ENCODE measurements at places on chromosomes 2 and 18.

DNA sequence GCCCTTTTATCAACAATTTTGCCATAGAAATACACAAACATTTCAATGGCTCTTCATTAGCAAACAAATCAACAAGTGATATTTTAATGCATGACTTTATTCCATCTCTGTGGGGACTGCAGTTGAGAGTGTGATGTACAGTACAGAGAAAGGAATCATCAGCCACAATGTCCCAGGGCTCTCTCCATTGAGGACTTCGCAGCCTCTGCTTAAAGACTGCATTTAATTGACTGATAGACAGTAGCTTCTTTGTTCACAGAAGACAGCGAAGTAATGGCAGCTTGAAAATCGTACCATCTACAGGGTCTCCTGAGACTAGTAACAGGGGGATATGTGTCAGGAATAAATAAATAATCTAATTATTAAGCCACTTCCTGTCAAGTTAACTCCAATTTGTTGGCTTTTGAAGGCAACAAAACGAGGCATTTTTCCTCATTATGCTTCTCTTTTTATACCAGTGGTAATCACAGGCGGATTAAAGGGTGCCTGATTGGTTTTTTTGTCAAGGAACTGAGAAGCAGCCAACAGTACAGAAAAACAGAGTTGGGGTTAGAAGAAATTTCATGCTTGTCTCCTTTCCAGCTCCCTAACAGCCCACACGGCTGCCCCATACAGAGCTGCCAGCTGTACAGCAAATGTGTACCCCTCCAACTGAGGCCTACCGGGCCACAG, 164.3 kb downstream of the ZNF521 start:
- no peak for DNase-seq

- peak; percentile 78 for DNase-seq
These were observed at the start of gene CTNNA2 for GRCh38 chr2:79512442-79513401. TSS of gene CTNNA2 (plus strand) at chr2:79513051.

DNA sequence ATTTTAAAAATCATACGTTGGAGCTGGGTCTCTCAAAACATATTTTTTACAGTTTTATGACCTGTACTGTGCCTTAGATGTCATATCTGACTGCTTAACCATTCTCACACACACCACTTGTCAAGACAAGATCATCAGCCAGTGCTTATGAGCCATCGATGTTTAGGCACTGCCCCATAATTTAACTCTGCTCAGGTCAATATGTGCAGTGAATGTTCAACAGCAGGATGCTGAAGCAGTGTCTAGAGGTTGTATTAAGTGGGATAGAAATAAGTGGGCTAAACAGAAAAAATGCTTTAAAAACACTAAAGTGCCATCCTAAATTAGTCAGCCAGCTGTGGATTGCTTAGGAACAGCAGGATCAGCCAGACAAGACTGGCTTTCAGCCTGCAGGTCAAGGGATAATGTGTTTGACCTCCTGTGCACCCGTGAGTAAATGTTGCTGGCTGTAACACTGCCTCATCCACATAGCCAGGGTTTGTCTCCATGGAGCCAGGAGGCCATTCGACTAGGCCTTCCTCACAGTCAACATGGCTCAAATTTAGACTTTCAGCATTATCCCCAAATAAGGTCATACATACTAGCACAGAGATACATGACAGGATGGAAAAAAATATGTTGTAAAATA, 139.0 kb upstream of the NXPH2 start:
- no peak for DNase-seq

- no peak for DNase-seq
These were observed 98.6 kb downstream of the KCNS3 start for GRCh38 chr2:17976871-17977746.

GRCh38 chr2:101972621-101973434, 18.9 kb upstream of the IL1R2 start:
- DNase-seq, result no peak

- peak; percentile 60 for DNase-seq
These were observed 757.4 kb downstream of the SATB2 start for GRCh38 chr2:198700319-198700718.

GRCh38 chr18:22606563-22607283, 189.0 kb upstream of the CTAGE1 start:
- DNase-seq, result no peak

GRCh38 chr2:170284205-170284604, 106.3 kb downstream of the MYO3B start:
- DNase-seq, result no peak

DNA sequence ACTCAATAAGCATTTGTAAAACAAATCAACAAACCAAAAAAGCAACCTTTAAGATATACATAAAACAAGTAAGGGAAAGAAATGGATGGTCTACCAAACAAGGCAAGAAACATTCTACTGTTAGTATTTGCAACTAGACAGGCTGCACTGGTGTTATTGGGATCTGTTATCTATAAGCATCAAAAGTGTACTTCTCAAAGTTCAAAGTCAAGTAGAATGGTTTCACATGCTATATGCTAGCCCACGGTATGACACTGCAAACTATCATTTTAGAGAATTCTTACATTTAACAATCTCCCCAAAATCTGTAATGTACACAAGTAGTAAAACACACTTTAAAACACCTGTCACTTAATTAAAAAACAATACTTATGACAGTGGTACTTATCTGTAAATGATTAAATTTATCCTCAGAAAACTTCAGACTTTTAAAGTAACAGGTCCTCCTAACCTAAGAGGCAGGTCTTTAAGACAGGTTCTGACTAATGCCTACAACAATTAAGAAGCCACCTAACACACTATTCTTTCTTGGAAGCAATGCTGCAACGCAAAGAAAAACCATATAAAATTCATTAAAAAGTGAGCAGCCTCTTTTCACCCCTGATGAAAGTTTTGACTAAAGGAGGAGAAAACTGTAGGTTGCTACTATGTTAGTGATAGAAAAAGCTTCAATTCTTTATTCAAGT, 34.8 kb downstream of the SMAD2 start:
- no peak for DNase-seq

- DNase-seq, result no peak
These were observed 35.5 kb upstream of the MGAT5 start for GRCh38 chr2:134218414-134218813.

DNA sequence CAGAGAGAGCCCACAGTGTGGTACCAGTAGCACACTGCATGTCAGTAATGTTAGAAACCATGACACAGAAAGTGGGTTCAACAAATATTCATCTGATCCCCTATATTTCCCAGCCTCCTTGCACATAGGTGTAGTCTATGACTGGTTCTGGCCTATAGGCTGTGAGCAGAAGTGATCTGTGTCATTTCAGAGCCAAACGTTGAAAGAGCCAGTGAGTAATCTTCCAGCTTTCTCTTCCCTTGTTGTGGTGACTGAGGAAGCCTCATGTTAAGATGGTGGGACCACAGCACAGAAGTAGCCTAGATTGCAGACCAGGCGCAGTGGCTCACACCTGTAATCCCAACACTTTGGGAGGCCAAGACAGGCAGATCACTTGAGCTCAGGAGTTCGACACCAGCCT, 4.1 kb downstream of the TMEM237 start:
- DNase-seq, result no peak

GRCh38 chr18:2978661-2979106, 34.3 kb downstream of the LPIN2 start:
- DNase-seq, result no peak

- DNase-seq, result no peak
These were observed 31.1 kb downstream of the TOGARAM2 start for GRCh38 chr2:29012211-29012681.

DNA sequence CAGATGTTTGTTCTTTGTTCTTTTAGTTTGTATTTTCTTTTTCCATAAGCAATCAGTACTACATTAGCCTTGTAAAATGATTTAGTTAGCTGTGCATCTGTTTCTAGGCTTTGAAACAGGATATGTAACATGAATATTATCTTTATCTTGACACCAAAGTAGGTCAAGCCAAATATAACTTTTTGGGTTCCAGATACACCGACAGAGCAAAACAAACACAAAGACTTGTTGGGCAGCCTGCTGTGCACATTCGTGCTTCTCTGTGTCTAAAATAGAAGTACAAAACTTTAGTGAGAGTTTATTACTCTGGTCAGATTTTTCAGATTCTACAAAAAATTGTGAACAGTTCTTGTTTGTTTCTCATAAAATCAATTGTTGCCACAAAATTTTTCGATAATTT, 1059.3 kb upstream of the GYPC start:
- no peak for DNase-seq

GRCh38 chr2:96344011-96344410, 8.4 kb downstream of the NCAPH start:
- DNase-seq, result no peak

- DNase-seq, result no peak
These were observed 34.1 kb downstream of the NOP58 start for GRCh38 chr2:202299712-202300111.

DNA sequence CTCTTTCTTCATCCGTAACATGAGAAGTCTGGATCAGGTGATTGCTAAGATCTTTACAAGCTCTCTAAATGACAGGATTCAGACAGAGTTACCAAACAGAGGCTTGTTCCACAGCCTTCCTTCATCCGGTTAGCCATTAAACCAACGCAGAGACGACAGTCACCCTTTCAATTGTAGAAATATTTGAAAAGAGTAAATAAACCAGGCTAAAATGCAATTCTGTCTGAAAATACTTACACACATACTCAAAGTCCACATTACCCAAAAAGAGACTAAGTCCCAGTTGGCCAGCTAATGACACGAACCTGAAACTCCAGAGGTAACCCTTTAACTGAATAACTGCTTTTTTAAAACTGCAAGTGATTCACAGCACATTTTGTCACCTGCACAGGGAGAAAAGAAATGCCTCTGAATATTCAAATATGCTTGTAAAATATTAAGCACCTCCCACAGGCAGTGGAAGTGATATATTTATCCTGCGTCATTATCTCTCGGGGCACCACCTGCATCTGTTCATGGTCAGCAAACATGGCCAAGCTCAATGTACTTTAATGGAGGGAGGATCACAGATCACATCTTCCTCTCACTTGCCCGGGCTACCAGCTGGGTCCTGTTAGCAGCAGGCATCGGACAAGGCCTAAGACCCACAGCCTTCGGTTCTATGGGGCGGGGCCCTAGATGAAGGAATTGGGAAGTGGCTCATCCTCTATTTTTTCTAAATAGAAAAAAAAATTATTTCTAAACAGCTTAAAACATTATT, 38.8 kb upstream of the DNER start:
- no peak for DNase-seq

DNA sequence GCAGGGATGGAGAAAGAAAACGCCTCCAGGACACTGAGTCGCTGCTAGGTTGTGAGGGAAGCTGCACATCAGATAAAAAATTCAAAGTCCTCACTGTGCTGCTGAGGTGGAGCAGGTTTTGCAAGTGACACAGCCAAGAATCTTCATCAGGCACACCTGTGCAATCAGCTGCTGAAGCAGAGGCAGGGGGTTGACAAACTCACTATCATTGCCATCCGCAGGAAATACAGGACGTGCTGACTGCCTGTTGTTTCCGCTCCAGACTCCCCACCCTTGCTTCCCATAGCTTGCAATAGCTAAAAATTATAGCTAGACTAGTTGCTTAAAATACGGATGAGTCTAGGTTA, 147.8 kb upstream of the FHL2 start:
- DNase-seq, result no peak

DNA sequence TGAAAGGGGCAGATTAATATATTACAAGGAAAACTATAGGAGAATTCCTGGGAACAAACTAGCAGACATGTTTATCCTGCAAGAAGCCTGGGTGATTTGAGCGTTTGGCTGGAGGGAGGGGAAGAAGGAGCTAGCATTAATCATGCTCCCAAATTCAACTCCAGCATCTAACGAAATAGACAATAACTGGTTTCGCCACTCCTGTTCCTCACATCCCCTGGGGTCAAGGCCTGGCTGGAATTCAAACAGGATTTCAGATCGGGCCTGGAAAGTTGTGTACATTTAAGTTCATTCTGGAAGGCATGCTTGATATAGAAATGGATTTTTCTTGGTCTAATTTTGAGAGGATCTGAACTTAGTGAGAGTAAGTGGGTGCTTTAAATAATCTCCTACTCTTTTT, 126.1 kb upstream of the CTAGE1 start:
- no peak for DNase-seq

GRCh38 chr2:168686452-168687191, 115.8 kb upstream of the NOSTRIN start:
- DNase-seq, result no peak

DNA sequence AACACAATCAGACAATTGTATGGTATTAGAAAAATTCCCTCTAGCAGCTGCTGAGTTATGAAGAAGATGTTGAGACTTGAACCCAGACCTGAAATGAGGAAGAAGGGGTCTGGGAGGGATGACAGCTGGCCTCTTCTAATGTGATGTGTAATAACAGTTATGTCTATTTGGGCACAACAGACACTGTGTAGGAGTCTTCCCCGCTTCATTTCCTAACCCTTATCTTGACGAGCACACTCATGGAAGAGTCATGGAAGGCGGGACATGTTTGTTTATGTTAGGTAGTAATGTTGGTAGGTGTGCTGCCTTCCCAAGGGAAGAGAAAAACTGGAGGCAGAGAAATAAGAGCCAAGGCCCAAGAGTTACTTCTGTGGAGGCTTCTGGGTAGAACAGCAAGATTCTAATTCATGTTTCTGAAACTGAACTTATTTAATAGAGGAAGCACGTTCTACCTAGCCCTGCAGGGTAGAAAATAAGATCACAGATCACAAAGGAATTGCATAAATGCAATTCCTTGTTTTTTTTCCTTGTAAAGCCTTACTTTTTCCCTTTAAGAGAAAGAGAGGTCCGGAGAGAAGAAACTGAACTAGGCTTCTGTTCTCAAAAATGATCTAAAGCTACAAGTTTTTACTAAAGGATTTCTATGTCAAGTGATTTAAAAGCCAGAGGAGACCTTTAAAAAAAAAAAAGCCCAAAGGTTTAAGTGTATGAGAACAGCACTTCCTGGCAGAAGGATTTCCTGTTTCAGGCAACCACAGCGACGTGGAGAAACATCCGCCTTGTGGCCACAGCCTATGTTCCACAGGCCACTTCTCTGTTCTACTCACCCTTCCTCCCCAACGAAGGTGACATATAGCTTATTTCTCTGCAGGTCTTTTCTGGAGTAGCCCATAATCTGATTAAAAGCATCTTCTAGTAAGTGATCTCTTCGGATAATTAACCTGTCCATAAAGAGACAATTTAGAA, 68.5 kb upstream of the STK17B start:
- no peak for DNase-seq

GRCh38 chr2:227870710-227871374, 589 bp upstream of the DAW1 start:
- no peak for DNase-seq

DNA sequence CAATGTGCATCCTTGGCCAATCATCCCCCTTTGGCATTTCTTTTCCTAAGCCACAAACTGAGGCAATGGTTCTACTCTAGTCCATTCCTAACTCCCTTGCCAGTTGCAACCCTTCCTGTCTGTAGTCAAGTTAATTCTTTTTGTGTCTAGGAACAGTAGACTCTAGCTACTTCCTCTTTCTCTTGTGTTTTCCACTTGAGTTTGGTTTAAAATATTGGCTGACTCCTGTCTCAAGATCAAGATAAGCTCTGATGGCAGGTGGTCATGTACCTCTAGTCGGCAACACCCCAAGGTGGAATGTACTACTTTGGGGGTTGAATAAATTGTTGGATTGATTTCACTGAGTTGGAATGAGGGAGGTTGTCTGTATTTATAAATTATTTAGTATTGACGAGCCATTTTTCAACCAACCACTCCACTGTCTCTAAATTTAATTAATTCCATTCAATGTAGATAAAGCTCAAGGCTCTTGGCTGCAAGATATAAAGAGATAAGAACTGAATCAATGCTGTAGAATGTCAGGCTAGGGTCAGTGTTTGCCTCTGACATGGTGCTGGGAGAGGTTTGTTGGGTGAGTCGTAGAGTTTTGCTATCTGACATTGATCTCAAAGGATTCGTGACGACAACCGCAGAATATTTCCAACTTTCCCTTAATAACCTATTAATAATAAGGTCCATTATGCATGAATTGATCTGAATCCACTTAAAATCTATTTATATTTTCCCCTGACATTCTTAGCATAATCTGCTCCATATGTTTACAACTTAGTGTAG, 188.7 kb upstream of the APCDD1 start:
- DNase-seq, result no peak

All from NCI-H2107 (cell line).